ENCODE measurements at places on chromosomes 4 and X.

DNA sequence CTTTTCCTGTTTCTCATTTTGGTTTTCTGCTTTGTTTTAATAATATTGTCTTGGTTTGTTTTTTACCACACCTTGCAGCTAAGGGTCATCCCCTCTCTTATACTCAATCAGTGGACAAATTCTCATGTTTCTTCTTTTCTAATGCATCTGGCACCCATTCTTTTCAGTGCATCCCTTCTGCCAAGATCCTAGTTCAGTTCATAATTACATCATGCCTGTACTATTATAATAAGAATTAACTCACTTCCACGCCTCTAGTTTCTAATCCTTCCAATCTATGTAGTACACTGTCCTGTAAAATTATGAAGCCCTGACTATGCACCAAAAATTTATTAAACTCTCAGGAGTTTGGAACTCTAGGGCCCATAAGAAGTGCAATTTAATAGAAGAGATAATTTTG lies 126.1 kb downstream of the FAT4 start:
- no peak for DNase-seq

DNA sequence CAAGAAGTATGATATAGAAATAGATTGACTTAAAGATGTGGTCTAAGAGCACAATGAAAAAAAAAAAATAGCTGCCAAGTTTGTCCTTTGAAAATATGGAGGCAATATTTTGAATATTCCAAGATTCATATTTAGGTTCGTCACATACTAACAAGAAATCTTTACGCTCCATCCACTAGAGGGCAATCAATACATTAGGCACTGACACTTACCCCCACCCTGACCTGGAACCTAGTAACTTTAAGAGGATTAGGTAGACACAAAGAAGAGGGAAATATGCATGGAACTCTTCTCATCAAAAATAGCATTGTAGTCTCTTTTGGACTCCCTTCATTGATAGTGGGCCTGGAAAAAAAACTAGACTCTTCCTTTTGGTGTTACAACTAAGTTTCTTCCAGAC lies 1108.1 kb downstream of the PCDH19 start:
- no peak for DNase-seq

DNA sequence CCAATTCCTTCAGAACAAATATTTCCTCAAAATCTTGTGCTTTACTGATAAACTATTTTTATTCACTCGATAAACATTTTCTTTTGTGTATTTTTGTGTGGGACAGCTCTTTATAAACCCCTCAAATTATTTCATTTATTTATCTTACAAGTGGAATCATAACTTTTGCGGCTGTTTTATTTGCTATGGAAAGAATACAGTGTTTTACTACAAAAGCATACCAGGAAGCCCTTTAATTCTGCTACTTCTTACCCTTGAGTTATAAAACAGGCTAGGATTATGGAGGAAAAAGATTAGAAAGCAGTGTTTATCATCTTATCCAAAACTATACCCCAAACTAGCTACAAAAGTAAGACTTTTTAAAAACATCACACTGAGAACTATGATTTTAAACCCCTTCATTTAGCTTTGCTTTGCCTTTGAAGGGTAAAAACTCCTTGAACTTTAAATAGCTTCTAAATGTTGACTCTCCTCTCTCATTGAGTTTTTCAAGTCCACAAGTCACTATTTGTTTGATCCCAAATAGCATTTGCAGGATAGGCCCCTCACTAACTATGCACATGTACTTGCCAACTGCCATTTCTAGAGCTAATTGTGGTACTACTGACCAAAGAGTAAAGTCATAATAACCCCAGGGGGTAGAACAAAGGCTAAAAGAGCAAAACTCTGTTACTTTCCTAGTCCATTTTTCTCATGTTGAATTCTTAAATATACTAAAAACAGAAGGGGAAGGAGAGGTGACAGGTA lies 45.8 kb upstream of the SGMS2 start:
- DNase-seq, result no peak

- DNase-seq, result no peak
These were observed 316.9 kb upstream of the AMOT start for GRCh38 chrX:113157496-113157895.

DNA sequence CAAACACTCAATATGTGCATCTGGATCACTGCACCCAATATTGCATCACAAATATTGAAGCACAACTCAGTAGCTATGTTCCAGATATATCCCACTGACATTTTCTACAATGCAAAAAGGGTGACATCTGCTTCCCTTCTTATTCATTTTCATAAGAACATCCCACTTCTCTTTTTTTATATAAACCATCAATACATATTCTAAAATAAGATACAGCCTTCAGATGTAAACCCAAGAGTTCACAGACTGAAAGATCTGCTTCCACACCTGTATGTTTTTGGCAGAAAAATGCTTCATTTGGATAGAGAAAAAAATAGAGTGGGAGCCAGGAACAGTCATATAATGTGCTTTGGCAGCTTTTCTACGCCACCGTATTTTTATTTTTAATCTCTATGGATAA lies 815.6 kb upstream of the ADGRL3 start:
- no peak for DNase-seq

DNA sequence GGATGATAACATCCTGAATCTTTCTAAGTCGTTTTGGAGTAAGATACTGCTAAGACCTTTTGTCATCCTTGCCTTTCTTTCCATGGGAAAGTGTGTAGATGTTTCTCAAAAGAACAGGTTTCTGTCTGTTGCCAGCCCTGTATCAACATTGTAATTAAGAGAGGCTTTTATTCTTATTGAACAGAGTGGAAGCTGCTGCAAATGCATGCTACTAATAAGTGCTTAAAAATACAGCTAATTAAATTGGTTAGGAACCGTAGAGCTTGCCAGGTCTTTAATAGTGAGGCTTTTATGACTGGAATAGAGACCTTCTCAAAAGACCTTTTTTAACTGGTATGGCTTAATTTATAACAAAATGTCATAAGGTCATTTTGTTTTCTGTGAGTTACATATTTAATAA lies 34.4 kb downstream of the INTU start:
- no peak for DNase-seq

GRCh38 chrX:136041254-136041812 lies 56.1 kb downstream of the SLC9A6 start:
- DNase-seq, result no peak

GRCh38 chr4:156255230-156256007 lies 301.8 kb upstream of the CTSO start:
- DNase-seq, result no peak

- DNase-seq, result no peak
These were observed 268.8 kb upstream of the RASGEF1B start for GRCh38 chr4:81740487-81740886.

DNA sequence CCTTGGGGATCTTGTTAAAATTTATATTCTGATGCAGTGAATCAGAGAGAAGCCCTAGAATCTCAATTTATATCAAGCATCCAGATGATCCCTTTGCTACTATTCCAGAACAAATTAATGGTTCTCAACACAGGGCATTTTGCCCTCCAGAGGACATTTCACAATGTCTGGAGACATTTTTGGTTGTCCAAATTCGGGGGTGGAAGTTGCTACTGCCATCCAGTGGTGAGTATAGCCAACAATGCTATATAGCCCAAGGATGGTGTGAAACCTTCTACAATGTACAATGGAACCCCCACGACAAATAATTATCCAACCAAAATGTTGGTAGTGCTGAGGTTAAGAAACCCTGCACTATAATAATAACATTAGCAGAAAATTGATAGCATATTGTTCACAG lies 2440.0 kb downstream of the PCDH7 start:
- peak; percentile 2 for DNase-seq

- DNase-seq, result no peak
These were observed 56.4 kb upstream of the SLIT2 start for GRCh38 chr4:20195071-20195885.

DNA sequence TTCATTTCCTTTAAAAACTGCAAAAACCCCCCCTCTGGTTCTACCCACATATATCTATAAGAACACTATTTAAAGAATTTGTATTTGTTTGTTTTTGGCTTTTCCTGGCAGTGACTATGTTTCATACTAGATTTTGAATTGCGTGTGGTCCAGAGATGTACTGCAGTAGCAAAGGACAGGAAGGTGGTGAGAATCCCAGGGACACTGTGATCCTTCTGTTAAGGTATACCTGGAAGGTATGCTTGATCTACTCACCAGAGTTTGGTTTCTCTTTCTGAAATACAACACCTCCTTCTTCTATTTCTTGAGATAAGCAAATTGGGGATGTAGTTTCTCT lies 129.6 kb upstream of the RASGEF1B start:
- no peak for DNase-seq

DNA sequence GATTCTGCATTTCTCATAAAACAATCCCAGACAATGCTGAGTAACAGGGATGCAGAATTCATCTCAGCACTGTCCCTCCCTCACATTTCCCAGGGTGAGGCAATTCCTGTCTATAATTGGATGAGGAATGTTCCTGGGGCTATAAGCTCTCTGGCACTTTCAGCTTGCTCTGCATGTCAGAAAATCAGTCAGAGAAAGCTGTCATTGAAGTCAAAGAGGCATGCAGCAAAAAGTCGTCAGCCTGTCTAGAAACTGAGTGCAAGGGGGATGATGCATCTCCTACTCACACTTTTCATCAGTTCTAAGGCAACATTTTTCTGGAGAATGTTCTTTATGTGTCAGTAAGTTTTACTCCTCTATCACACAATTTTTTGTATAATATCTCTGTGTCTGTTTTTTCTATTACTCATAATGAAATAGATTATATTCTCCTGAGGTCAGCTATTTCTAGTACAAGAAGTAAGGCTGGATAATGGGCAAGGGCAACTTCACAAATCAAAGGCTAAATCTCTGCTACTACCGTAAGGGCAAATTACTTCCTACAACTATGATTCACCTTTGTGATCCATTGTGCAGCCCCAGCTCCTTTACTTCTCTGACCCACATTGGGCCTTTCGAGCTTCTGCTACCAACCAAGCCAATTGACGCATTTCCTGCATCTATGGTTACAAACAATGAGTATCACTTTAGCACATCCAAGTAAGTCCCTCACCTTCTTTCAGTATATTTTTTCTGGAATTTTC lies 56.0 kb downstream of the TASL start:
- no peak for DNase-seq

- DNase-seq, result no peak
These were observed 118.1 kb downstream of the SORCS2 start for GRCh38 chr4:7310451-7310850.

DNA sequence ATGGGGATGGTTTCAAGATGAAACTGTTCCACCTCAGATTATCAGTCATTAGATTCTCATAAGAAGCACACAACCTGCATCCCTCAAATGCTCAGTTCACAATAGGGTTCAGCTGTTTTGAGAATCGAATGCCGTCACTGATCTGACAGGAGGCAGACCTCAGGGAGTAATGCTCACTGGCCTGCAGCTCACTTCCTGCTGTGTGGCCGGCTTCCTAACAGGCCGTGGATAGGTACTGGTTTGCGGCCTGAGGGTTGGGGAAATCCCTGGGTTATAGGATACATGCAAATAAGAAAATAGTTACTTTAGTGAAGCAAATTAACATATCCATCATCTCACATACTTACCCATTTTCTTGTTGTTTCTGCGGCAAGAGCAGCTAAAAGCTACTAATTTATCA lies 160.4 kb downstream of the MAD2L1 start:
- DNase-seq, result no peak

- DNase-seq, result no peak
These were observed 30.1 kb downstream of the PDE5A start for GRCh38 chr4:119598521-119598920.

- no peak for DNase-seq
These were observed 29.5 kb downstream of the MAGEB17 start for GRCh38 chrX:16196829-16197228.

- DNase-seq, result no peak
These were observed 291.9 kb downstream of the NAF1 start for GRCh38 chr4:162874748-162875147.

GRCh38 chr4:127211650-127212560 lies 420.9 kb upstream of the INTU start:
- no peak for DNase-seq

- DNase-seq, result peak; percentile 83
These were observed 134.2 kb downstream of the CHIC2 start for GRCh38 chr4:53929955-53930798.

DNA sequence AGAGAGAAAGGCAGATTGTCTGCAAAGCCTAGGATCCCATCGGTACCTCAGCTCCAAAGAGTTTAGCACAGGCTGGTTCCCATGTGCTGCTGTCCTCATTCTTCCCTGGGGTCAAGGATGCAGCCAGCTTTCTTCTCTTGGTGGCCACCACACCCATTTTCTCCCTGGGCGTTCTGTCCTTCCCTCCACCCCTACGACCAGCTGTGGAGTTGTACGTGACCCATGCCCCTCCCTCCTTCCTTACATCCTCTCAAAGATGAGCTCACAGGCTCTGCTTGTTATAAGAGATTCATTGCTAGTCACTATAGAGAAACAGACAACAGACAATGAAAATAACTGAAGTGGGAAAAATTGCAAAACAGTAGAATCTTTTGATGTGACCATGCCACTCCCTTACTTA lies 74.0 kb upstream of the KLF3 start:
- no peak for DNase-seq

DNA sequence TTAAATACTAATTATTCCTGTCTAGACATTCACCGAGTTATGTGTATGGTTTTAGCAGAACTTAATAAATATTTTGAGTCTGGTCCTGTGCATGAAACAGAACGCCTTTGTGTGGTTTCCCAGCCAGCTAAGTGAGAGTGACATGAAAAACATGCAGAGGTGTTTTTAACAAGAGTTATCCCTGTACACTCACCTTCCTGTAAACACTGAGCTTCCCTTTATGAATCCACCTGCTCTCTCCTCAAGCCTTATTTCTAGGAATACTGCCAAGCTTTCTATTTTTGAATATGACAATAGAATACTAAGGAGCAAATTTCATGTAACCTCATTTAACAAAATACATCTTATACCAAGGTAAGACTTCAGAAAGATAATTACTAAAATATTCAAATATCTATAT lies 270.3 kb upstream of the CTSO start:
- DNase-seq, result no peak

- no peak for DNase-seq
These were observed 71.8 kb downstream of the NUDT10 start for GRCh38 chrX:51404445-51404844.

- DNase-seq, result no peak
These were observed 356.7 kb upstream of the DIPK2B start for GRCh38 chrX:45557387-45557786.

DNA sequence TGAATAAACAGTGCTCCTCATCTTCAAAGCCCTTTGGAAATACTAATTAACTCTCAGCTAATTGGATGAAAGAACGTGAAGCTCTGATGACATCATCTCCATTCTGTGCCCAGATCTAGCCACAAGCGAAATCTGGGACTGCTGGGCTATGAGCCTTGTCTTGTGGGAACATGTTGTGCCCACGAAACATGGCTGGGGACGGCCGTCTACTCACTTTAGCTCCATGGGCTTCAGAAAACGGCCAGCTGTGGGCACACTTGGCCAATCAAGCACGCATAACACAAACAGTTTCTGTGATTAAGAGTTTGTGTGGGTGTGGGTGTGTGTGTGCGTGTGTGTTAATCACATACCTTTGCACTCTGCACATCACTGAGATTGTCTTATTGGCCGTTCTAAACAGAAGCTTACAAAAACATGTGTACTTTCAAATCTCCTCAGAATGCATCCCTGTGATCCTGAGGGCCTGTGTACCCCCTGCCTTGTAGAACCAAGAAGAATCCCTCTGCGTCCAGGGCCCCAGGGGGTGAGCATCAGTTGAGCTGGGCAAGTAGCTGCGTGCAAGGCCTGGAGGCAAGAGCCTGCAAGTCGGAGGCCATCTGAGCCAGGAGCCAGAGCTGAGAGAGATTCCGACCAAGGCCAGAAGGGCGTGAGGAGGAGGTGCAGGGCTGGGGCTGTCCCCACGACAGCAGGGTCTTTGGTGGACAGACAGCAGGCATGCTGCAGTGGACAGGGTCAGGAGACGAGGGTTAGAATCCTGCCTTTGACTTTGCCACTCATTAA lies 18.7 kb upstream of the ZNF185 start:
- peak; percentile 52 for DNase-seq

- no peak for DNase-seq
These were observed 167.3 kb downstream of the MID1IP1 start for GRCh38 chrX:38968344-38969216.

Data from Caki2 (cell line).